RKO (cell line): ENCODE measurements at places on chromosomes 2 and 18.

DNA sequence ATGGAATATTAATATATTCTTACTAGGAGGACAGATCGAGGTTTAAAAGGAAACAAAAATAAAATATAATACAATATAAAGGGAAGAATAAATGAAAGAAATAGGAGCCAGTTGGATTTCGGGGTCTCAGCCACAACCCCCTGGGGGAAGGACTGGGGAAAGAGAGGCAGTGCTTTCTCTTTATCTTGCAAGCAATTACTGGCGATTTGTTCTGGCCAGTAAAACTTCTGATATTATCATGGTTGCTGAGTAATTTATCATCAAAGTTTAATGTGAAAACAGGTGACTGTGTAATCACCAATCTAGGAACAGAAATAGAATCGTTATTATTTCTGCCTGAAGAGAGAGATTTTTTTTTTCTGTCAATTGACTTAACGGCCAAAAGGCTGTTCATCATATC lies 917.7 kb upstream of the CELF4 start:
- DNase-seq: no peak

DNA sequence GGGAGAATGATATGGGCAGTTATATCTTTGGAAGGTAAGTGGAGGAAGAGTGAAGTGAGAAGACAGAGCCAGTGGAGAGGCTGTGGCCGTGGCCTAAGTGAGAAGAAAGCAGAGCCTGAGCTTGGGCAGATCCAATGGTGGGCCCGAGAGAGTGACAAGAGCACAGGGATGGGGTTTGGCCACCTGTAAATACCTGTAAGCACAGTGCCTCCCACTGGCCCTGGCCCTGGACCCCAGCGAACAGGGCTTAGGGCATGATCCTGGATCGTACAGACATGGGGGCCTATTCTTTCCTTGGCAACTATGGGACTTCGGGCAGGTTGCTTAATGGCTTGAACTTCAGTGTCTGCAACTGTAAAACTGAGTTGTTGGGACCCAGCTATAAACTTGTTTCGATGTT lies 44.1 kb downstream of the MTCL1 start:
- DNase-seq: no peak

DNA sequence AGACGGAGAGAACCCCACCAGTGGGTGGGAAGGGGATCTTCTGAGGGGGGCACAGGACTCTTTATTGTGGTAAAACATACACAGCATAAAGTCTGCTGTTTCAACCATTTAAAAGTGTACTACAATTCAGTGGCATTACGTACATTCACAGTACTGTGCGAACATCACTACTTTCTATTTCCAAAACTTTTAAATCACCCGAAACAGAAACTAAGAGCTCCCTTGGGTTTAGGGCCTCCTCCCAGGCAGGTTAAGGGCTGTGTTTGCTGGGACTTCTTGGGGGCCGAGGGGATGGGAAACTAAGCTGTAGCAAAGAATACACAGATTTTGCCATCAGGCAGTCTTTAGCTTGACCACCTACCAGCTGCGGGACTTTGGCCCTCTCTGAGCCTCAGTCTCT lies 242.0 kb downstream of the HAUS1 start:
- no peak for DNase-seq

GRCh38 chr18:460791-461190 lies 39.7 kb downstream of the COLEC12 start:
- no peak for DNase-seq

GRCh38 chr2:76429374-76429773 lies 718.7 kb upstream of the GCFC2 start:
- no peak for DNase-seq

DNA sequence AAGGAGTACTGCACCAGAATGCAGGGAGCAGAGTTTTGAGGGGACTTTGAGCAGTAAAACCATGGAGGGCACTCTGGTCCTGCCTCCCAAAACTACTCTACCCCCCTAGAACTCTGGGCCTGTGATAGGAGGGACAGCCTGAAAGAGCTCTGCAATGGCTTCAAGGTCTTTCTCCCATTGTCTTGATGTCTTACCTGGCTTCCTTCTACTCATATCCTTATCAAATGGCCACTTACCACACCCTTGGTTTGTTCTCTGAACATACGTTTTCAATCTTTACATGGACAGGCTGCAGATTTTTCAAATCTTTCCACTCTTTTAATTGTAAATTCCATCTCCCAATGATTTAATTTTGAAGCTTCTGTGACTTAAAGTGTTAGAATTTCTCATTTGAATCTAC lies 27.7 kb downstream of the RELCH start:
- DNase-seq: no peak

DNA sequence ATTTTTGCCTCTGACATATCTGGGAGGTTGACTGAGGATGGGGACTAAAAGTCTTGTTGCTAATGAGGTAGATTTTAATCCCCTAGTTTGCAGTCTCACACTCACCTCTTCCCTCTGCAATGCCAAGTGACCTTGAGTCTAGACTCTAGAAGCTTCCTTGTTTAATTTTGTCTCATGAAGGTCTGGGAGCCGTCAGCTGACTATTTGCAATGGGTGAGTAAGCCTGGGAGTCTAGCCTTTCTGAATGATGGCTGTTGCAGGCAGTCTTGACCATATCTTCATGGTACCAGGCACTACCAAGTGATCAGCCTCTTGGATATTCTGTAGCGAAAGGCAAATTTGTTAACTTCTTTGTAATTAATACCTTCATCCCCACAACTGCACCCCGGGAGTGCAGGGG lies 61.2 kb downstream of the ARHGAP15 start:
- no peak for DNase-seq

DNA sequence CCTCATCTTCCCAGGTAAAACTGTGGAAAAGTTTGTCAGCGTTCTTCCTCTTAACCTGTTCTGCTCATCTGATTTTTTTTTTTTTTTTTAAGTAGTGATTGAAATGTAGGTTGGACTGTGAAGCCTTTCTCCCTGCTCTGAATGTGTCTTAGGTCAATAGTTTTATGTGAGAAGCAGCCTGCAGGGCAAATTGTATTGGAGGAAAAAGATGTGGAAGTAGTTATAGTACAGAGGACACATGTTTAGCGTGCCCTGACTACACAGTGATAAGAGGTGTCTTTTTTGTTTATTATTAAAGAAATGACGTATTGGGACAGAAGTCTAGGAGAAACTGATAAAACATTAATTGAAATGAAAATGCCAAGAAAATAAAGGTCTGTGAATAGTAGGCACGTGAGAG lies 1.5 kb downstream of the MTA3 start:
- peak; percentile 35 for DNase-seq

GRCh38 chr2:8594731-8595427 lies 87.0 kb upstream of the ID2 start:
- no peak for DNase-seq

DNA sequence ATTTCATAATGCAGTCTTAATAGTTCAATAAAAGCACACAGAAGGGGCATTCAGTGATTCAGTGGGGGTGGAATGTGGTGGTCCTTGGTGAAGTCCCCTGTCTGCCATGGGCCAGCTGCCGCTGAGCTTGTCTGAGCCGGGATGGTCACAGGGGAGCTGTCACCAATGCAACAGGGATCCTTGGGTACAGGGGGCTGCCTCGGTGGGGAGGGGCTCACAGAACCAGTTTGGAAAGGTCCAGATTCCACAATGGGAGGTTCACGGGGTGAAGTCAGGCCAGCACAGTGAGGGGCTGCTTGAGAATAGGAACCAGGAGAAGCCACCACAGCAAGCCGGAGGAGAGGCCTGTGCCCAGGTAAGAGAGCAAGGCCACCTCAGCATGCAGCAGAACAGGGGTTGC lies 75.4 kb downstream of the GYPC start:
- no peak for DNase-seq

DNA sequence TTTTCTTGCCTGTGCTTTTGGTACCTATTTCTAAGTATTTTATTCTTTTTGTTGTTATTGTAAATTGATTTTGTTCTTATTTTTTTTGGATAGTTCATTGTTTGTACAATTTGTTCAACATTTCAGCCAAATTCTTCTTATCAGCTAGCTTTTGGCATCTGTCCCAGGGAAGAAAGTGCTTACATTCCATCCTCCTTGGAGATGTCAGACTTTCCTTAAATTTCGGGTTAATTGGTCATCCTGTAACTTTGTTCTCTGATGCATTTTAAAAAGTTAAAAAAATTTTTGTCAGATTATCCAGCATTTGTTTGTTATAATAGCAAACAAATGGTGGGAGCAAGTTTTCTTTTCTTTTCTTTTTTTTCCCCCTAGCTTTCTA lies 60.3 kb downstream of the PTH2R start:
- DNase-seq: no peak

- DNase-seq: no peak
These were observed 20.6 kb downstream of the SCYGR5 start for GRCh38 chr2:227687189-227687588.

DNA sequence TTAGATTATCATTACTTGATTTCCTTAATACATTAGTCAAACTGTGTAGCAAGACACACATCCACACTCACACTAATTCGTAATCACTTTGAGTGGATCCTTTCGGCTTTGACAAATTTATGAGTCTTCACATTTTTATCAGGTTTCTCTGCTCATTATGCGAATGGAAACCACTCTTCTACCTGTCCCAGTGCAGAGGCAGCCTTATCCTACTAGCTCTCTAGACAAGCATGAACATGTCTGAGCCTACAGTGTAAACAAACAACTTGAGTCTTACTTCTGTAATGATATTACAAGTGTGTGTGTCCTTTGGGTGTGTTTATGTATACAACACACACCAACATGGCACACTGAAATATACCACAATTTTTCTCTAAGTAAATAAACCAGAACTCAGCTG lies 361.9 kb upstream of the CHST9 start:
- DNase-seq: no peak

DNA sequence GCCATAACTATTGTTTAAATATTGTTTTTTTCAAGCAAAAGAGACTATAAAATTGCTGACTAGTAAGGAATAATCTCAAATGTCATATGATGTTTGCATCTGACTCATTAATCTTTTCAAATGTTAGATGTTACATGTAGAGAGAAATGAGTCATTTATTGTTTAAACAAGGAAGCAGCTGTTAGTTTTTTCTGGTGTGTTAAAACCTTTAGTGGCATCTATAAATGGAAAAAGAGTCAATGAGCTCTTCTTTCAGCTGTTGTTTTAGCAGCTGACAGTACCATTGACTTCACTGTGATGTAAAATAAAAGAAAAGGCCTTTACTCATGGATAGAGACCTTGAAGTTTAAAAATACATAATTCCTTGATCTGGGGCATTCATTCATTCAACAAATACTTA lies 1.8 kb upstream of the KLHL41 start:
- peak; percentile 75 for DNase-seq

GRCh38 chr2:215460682-215461382 lies 25.0 kb upstream of the FN1 start:
- DNase-seq: no peak

- peak; percentile 2 for DNase-seq
These were observed 582.1 kb upstream of the SETBP1 start for GRCh38 chr18:44098551-44099098.

- no peak for DNase-seq
These were observed 217.7 kb upstream of the SMAD7 start for GRCh38 chr18:49168281-49168985.

DNA sequence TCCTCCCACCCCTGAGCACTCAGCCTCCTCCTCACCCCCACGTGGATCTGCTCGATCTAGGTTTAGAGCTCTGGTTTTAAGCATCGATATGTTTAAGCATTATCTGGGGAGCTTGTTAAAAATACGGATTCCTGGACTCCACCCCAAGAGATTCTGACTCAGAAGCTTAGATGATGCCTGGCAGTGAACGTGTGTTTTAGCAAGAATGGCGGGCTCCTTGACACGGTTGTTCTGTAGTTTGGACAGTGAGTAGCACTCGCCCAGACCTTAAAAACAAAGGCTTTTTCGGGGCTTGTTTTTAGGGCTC lies 47.3 kb downstream of the LDLRAD4 start:
- no peak for DNase-seq

DNA sequence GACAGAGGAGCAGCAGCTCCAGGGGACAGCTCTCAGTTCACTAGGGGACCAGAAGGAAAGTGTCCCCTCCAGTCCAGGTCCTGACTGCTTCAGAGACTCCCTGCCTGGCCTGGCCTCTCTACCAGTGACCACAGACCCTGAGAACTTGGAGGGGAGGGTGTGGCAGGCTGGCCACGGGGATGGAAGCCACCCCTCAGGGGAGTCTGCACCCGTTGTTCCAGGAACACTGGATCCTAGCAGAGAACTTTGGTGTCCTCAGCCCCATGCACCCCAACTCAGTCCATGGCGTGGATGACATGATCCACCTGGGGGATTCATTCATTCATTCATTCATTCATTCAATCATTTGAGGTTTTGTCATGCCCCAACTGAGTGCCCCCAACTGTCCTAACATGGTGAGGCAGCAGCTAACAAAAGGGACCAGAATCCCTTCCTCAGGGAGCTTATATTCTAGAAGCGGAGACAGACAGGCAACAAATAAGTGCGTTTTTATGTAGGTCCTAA lies 31.9 kb downstream of the MYO7B start:
- no peak for DNase-seq

DNA sequence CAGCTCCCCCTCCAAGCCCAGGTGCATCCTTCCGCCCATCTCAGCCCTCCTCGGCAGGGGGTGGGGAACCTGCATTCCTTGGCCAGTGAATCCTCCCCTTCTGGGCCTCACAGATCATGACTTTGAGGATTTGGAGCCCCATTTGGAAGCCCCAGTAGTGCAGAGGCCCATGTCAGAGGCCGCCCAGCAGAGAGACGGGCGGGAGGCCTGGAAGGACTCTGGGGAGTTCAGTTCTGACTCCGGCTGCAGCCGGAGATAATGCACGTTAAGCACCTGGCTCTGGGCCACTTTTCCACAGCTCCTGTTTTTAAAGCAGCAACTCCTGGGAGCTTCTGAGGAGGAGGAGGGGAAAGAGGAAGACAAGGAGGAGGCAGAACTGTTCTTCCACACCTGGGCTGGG lies 14.9 kb downstream of the ATOH8 start:
- no peak for DNase-seq

DNA sequence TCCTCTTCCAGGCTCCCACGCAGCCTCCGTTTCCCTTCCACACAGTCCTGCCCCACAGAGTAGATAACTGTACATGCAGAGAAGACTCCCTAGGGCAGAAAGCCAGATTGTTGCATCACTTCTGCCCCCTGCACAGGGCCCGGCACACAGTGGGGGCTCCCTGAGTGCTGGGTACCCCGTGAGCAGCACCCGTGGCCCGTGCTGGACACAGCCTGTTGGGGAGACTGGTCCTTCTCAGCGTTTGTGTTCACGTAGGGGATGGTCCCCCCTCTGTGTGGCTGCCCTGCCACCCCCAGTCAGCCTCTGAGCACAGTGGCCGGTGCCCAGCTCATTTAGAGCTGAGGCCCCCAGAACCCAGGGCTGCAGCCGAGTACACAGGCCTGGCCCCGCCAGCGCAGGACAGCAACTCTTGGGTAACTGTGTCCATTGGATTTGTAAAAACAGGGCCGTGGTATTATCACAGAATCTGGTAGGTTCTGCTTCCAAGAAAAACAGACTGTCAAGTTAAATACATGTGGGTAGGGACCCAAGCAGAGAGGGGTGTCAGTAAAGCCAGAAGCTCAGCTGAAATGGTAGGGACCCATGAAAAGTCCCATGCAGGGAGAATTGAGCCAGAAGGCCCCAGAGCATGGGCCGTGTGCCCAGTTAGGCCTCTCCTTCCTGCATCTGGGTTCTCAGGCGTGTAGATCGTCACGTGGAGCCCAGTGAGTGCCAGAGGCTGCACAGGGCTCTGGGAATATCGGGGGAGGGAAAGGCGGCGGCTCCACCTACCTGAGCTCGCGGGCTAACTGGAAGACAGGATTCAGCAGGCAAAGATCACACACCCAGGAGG lies 257.3 kb downstream of the ATAD2B start:
- no peak for DNase-seq

GRCh38 chr2:123695426-123695825 lies 329.7 kb upstream of the CNTNAP5 start:
- no peak for DNase-seq
